Stimulated activated CD8-positive, alpha-beta memory T cell treated with anti-CD3 and anti-CD28 coated beads, Interleukin-7, amount 100 ng/mL, for 4 hours (primary cell): ENCODE measurements at places on chromosomes 7 and 10.

DNA sequence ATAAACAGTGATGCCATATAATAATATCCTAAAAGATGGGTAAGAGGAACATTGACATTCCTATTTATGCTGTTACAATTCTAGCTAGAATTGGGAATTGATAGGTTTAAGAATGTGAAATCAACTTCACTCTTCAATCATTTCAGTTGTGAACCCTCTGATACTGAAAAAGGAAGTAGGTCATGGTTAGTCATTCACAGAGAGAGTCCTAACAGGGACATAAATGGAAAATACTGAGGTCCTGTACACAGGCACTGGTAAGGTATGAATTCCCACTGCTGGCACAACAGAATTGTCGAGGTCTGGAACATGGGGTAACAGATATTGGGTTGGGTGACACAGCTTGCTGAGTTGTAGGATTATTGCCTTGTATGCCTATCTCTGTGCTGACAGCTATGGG, 289.4 kb upstream of the LRRN3 start:
- no peak for DNase-seq

- no peak for DNase-seq
Measured at GRCh38 chr7:49297958-49298357, 373.6 kb downstream of the CDC14C start.

- DNase-seq, result no peak
Measured at GRCh38 chr7:138861051-138861450, 63.1 kb upstream of the ATP6V0A4 start.

DNA sequence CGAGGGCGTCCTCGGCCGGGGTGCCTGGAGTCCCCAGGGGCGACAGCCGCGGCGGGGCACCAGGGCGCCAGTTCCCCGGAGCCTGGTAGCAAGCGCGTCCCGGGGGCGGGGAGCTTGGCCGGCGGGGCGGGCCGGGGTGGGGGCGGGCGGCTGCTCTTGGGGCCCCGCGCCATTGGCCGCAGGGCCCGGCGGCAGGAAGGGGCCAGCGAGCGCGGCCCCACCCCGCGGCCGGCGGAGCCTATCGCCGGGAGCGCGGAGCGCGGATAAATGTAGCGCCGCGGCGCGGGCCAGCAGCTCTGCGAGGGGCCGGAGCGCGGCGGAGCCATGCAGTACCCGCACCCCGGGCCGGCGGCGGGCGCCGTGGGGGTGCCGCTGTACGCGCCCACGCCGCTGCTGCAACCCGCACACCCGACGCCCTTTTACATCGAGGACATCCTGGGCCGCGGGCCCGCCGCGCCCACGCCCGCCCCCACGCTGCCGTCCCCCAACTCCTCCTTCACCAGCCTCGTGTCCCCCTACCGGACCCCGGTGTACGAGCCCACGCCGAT, at the start of gene HHEX:
Gene HHEX (plus strand): TSS at position 293 of the 548 bp plus-strand sequence. CDS start 32 bp downstream, at position 325.
- no peak for DNase-seq
